ENCODE measurements at places on chromosomes 6 and 20. TPM values are rescaled to one million over a fixed set of nuclear protein-coding genes. Genes with fewer than 3 reads are reported as not detected.

The RNF8 gene
- total RNA-seq = 23.7 TPM

The NOTCH4 gene
- total RNA-seq = 0.74 TPM

The NRN1 gene
- total RNA-seq = 0.65 TPM

The C4B gene
- 1.1 TPM for total RNA-seq

The ELOVL4 gene
- total RNA-seq = 1.5 TPM

The SNX9 gene
- total RNA-seq = 25.2 TPM

The BPI gene
- total RNA-seq = not detected

The ATP6V1G2 gene
- total RNA-seq = 0.72 TPM

The SPO11 gene
- not detected for total RNA-seq

Data from A549 treated with GW870086 at 1 μM for 4 hours (cell line).